ENCODE measurements at places on chromosomes 2 and 18.

DNA sequence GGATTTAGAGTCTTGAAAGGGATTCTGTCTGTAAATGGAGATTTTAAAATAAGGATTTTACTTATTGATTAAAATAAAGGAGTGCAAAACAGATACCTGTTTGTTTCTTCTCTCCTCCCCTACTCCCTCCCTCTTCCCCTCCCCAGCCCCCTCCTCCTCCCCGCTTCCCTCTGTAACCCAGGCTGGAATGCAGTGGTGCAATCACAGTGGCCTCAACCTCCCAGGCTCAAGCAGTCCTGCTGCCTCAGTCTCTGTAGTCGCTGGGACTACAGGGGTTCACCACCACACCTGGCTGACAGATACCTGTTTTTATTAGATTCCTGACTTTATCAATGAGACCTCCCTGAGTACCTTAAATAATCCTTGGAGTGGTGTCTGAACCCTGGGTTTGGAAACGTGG lies 57.1 kb downstream of the OXER1 start:
- DNase-seq = no peak

GRCh38 chr2:135456835-135457234 lies 74.2 kb downstream of the ZRANB3 start:
- no peak for DNase-seq

- DNase-seq = no peak
Measured at GRCh38 chr18:30211112-30211511, 831.4 kb downstream of the DSC3 start.

DNA sequence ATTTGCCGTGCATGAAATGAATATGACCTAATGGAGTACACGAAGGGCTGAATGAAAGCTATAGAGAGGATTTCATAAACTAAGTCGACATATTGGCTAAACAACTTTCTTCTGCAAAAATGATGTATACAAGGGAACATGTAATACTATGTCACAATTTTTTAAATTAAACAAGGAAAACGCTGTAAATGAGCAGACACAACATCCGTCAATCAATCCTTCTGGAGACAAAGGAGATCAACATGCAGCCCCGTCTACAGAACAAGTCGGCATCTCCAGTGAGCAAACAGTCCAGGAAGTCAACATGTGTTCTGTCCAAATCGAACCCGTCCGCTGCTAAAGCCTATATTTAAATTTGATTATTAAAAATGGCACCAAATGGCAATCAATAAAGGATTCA lies 180.8 kb downstream of the TCF4 start:
- DNase-seq = no peak

GRCh38 chr18:50272568-50272967 lies 6.3 kb upstream of the CFAP53 start:
- no peak for DNase-seq

DNA sequence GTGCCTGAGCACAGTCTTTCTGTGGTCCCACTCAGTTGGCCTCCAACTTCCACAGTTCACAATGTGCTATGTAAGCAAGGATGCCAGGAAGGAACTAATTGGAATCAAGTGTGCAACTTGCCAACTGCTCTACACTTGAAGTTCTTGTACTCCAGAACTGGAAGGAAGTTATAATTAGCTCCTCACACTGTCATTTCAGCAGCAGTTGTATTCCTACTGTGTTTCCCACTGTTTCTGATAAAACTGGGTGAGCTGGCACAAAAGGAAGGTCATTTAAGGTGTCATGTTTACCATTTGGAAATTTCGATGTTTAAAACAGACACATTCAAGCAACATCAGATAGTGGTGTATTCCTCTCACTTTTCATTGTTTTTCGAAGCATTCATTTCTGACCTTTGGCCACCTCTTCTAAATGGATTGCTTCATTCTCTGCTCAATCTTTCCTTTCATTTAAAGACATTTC lies 84.2 kb downstream of the ANTXR1 start:
- no peak for DNase-seq

DNA sequence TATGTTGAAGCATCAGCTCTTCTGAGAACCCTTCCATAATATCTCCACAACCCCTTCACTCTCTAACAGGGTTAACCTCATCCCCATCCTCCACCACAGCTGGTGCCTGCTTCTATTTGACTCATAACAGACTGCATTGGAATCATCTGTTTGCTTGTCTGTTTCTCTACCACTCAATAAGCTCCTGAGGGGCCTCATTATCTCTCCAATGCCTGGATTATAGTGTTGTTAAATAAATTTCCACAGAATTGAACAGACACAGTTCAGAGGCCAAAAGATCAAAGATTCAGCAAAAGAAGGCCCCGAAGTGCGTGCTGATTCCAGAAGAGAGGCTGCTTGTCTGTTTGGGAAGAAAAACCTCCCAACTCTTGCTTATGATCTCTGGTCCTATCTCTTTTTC lies 33.7 kb upstream of the FAM98A start:
- no peak for DNase-seq

DNA sequence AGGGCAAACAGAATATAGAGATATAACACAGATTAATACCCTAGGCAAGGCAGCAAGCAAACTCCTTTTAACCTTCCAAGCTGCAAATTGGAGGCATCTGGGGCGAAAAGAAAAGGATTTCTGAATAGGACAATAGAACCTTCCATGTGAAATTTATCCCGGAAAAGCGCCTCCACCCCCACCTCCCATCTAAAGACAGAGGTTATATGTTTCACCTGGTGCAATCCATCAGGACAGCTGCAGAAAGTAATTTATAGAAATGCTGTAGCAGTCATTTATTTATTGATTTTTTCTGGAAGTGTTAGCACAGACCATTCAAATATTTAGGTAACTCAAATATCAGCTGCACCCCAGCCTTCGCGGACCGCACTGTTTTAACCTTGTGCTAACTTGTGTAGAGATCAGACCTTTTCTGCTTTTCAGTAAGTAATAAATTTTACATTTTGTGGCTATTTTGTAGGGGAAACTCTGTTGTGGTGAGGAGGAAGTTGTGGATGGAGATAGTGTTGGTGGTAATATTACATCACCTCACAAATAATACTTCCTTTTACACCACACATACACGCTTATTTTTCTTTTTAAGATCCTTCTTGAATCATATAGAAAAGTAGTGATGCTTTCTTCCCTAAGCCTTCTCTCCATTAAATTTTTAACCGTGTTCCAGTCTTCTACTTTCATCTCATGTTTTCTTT lies 919.3 kb upstream of the CDH2 start:
- DNase-seq = no peak

DNA sequence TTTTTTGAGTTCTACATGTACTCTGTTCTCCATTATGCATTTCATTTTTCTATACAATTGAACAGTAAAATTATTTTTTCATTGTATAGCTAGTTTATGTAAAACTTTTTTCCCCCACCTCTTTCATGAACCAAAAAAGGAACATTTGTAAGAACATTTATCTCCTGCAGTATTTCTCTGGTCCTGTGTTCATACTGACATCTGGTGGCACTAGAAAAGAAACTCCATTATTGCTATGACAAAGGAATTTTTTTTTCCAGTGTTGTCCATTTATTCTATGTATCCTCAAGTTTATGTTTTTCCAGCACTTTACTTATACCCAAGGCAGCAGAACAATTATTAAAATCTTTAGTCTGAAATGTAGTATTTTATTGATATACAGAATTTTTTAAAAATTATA lies 27.4 kb upstream of the CHAC2 start:
- no peak for DNase-seq

DNA sequence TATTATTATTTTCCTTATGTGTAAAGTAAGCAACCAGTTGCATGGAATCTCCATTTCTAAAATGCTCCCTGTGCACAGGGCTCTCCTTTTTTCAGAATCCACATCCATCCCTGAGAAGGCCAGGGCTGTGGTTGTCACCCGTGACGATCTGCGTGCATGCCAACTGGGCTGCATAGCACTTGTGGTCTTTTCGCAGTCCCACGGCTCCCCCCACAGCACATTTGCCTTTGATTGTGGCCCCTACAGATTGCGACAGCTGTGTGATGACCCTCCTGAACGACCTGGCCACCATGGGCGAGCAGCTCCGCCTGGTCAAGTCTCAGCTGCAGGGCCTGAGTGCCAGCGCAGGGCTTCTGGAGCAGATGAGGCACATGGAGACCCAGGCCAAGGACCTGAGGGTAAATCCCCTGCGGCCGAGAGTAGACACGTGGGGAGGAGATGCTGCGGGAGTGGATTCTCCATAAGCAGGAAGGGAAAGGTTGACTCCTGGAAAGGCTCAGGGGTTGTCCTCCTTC lies 119.8 kb upstream of the TTC39C start:
- DNase-seq = no peak

GRCh38 chr18:48788373-48788772 lies 162.4 kb downstream of the SMAD7 start:
- no peak for DNase-seq

GRCh38 chr2:195694553-195694952 lies 37.5 kb downstream of the SLC39A10 start:
- no peak for DNase-seq

- DNase-seq = no peak
Measured at GRCh38 chr2:13652531-13653313, 936.0 kb downstream of the TRIB2 start.

DNA sequence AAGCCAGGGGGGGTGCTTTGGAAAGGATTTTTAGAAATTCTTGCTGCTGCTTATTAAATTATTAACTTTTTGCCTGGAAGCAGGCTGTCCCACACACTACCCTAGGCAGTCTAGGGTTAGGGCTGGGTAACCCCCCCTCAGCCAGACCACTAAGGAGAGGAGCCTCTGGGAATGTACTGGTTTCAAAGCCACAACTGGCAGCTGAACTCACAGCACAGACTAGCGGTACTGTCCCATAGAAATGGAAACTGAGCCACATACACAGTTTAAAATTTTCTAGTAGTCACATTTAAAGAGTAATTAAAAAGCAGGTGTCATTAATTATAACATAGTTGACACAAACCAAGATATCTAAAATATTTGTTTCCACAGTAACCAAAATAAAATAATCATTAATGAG lies 50.1 kb downstream of the SPRED2 start:
- no peak for DNase-seq
